NCI-H2081 (cell line): ENCODE measurements at places on chromosomes 2 and 18.

DNA sequence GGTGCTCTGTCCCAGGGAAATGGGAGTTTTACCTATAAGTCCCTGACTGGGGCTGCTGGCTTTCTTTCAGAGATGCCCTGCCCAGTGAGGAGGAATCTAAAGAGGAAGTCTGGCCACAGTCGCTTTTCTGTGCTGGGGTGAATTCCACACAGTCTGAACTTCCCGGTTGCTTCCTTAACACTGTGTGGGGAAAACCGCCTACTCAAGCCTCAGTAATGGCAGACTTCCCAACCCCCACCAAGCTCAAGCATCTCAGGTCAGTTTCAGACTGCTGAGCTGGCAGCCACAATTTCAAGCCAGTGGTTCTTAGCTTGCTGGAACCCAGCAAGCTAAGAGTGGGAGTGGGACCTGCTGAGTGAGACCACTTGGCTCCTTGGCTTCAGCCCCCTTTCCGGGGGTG lies 54.9 kb downstream of the NUP35 start:
- no peak for DNase-seq

DNA sequence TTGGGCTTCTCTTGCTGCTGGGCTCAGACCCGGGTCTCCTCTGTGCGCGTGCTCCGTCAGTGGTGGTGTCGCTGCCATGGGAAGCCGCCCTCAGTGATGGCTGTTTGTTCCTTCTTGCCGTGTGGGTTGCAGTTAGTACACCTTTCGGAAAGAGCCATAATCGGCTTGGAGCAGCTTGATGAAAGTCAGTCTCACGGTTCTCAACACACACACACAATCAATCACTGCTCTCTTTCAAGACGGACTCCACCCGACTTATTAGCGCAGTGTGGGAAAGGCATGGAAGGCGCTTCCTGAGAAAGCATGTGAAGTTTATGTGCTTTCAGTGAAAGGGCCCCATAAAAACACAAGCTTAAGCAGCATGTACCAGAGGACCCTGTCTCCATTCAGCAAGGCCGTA lies 64.1 kb downstream of the SOX11 start:
- no peak for DNase-seq

DNA sequence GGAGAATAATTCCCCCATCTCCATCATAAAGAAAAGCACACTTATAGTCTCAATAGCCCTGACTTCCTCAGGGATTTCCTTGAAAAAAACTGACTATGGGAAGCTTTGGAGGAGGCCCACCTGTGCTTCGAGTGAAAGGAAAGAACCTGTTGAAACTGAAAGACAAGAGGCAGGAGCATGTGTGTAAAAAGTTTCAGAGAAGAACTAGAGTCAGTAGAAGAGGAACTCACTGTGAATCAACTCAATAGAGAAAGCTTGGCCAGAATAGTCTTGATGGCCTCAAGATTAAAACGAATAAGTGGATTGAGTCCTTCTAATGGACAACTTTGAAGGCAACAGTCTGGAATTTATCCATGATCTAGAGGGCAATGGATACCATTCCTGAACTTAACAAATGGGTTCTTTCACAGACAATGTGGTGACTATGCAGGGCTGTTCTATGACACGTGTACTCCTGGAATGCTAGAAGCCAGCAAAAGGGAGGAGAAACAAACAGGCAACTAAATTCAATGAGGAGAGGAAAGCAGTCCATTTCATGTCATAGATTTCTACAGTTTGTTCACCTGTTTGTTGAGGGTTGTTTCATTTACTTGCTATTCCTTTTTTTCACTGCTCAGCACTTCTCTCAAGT lies 442.3 kb downstream of the GRB14 start:
- no peak for DNase-seq

DNA sequence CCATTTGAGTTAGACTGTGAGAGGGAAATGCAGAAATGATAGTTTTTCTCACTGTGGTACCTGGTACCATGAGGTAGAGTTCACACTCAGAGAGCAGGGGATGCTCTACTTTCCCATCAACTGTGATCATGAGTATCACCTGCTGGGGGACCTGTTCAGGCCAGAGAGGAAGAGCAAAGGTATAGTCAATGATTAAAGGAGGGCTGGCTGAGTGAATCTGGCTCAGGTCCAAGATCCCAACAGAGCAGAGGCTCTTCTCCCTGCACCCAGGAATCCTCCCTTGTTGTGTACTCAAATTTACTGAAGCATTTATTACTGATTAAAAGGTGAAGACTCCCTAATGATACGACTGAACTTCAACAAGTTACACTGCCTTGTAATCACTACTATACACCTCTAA lies 104.6 kb upstream of the CHRNA1 start:
- no peak for DNase-seq

- DNase-seq = no peak
Measured at GRCh38 chr2:38116762-38117161, 40.8 kb upstream of the CYP1B1 start.

- DNase-seq = no peak
Measured at GRCh38 chr2:26144031-26144430, 28.9 kb upstream of the GAREM2 start.

GRCh38 chr2:125543968-125544514 lies 1111.9 kb upstream of the GYPC start:
- DNase-seq = no peak
